ENCODE measurements at places on chromosomes 6 and 20. TPM values are rescaled to one million over a fixed set of nuclear protein-coding genes. Genes with fewer than 3 reads are reported as not detected.

Gene RIPOR2
- not detected for total RNA-seq

Gene SNPH
- total RNA-seq = 4.6 TPM

Gene GJA10
- not detected for total RNA-seq

Gene GTF3C6
- total RNA-seq = 81.5 TPM

Gene PRL
- not detected for total RNA-seq

Gene CALHM5
- total RNA-seq = 0.10 TPM

Gene HNF4A
- 15.4 TPM for total RNA-seq

Gene MTO1
- total RNA-seq = 12.9 TPM

Gene HLA-E
- 60.5 TPM for total RNA-seq

Gene NKAPL
- not detected for total RNA-seq

Gene KCNQ2
- total RNA-seq = 0.86 TPM

Gene GUCA1A
- total RNA-seq = not detected

Gene ROS1
- 0.24 TPM for total RNA-seq
